ENCODE measurements at places on chromosomes 2 and 18.

GRCh38 chr2:196702641-196703040, 63.1 kb downstream of the CCDC150 start:
- DNase-seq = no peak

GRCh38 chr2:65957454-65957853, 477.5 kb upstream of the MEIS1 start:
- DNase-seq = no peak

- DNase-seq = no peak
Measured at GRCh38 chr2:46545015-46545839, 65.9 kb downstream of the TMEM247 start.

- DNase-seq = no peak
Measured at GRCh38 chr2:146451972-146452371, 1392.9 kb upstream of the ACVR2A start.

DNA sequence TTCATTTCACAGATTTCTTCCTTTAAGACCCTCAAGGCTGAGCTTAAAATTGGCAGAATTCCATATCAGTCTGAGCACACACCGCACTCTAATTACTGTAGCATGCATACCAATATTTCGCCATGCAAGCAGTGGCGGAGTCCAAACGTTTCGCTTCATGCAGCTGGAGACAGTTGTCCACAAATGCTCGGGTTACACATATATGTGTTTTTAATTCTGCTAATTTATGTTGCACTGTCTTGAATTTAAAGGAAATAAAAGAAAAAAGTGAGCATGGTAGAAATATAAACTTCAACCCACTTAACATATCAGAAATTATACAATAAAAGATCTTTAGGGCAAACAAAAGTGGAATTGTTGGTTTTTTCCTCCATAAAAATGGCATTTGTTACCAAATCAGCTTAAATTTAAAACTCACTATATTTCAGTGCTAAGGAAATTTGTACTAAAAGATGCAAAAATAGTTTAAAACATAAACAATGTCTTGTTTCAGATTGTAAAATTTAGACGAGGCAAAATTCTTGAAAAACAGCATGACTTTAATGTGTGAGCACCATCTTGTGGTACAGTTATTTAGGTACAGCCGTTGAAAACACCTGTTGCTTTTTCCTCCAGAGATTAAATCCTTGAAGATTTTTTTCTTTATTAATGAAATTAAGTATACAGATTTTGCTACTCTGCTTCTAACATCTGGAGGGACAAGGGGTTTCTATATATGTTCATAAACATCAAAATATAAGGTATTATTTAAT, 24.1 kb upstream of the KANSL1L start:
- DNase-seq = peak; percentile 55
